ENCODE measurements at places on chromosomes 6 and 20.

DNA sequence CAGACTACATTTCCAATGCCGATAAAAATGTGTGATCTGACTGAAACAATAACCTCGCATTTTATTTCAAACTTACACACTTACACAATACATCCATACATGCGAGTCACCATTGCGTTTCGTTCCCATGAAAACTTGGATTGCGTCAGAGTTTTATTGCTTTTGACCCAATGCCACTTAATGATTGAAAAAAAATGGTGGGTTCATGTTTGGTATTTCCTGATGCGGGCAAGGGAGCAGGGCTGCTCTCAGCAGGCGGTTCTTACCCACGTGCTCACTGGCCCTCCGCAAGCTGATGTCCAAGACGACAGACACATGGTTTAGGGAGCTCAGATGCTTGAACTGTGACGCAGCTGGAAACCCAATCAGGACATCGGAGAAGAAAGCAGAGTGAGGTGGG is 281.0 kb upstream of the SULF2 start:
- H3K4me1 ChIP-seq = no peaks in the 10 kb centered on the region
- no peak overlapping the region for H3K4me3 ChIP-seq
- DNase-seq = no peak
- no peaks in the 10 kb centered on the region for H3K27me3 ChIP-seq

GRCh38 chr6:108476376-108476775 is 84.3 kb upstream of the FOXO3 start:
- no peak overlapping the region for H3K4me3 ChIP-seq
- no peaks in the 10 kb centered on the region for H3K27me3 ChIP-seq
- H3K36me3 ChIP-seq = no peaks in the 10 kb centered on the region
- no peaks in the 10 kb centered on the region for H3K4me1 ChIP-seq
- no peak overlapping the region for H3K27ac ChIP-seq
- no peak for DNase-seq

DNA sequence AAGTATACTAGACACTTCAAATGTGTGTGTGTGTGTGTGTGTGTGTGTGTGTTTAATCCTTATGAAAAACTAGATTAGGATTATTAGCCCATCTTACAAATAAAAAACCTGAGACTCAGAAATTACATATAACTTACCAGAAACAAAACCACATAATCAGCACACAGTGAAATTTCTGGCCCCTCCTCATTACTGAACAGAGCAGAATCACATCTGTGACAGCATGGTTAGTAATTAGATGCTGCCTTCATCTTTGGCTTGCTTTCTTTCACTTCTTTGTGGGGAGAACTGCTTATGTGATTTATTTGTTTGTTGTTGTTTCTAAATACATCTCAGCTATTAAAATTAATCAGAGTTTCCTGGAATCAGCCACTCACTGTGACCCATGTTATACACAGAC is 267.1 kb downstream of the TENT5A start:
- no peak overlapping the region for H3K4me3 ChIP-seq
- H3K4me1 ChIP-seq = no peaks in the 10 kb centered on the region
- H3K27me3 ChIP-seq = no peaks in the 10 kb centered on the region
- no peaks in the 10 kb centered on the region for H3K36me3 ChIP-seq

DNA sequence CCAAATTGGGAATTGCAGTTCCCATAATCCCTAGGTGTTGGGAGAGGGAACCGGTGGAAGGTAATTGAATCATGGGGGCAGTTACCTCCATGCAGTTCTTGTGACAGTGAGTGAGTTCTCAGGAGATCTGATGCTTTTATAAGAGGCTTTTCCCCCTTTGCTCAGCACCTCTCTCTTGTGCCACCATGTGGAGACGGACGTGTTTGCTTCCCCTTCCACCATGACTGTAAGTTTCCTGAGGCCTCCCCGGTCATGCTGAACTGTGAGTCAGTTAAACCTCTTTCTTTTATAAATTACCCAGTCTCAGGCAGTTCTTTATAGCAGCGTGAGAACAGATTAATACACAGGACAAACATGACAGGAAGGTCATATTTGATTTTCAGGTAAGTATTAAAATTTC is 25.3 kb upstream of the HECA start:
- no peak for DNase-seq
- H3K4me3 ChIP-seq = no peak overlapping the region
- H3K27ac ChIP-seq = no peak overlapping the region

DNA sequence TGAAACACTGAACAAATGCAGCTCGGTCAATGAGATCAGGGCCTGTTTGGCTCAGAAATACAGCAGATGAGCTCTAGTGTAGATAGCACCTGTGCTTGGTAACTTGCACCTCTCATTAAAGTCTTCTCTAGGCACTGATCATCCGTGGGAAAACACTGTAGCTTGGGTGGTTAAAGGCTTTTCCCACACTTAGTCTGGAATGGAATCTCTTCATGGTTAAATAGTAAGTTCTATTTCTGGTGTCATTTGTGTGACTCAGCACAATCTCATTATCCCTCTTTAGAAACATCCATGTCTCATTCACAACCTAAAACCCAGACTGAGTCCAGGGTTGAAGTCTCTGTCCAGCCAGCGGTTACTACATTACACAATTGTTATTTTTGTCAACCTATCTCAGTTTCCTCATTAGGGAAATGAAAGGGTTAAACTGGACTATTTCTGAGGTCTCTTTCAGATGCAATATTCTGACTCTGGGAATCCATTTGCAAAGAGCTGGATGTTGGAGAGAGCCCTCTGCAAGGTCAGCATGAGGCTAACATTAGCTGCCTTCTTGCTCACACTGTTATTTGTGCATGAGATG is 125.0 kb downstream of the ZDHHC14 start:
- H3K27me3 ChIP-seq = no peaks in the 10 kb centered on the region
- H3K4me3 ChIP-seq = no peak overlapping the region
- H3K36me3 ChIP-seq = no peaks in the 10 kb centered on the region
- no peaks in the 10 kb centered on the region for H3K4me1 ChIP-seq
- no peak overlapping the region for H3K27ac ChIP-seq

GRCh38 chr20:10093087-10093591 is 58.4 kb downstream of the ANKEF1 start:
- no peak overlapping the region for H3K4me3 ChIP-seq
- no peak overlapping the region for H3K27ac ChIP-seq
- H3K27me3 ChIP-seq = no peaks in the 10 kb centered on the region
- H3K36me3 ChIP-seq = no peaks in the 10 kb centered on the region
- DNase-seq = no peak

- H3K27ac ChIP-seq = no peak overlapping the region
- no peaks in the 10 kb centered on the region for H3K36me3 ChIP-seq
- H3K27me3 ChIP-seq = no peaks in the 10 kb centered on the region
- H3K4me3 ChIP-seq = no peak overlapping the region
Observed at GRCh38 chr6:168184701-168185100, 105.7 kb upstream of the FRMD1 start.

DNA sequence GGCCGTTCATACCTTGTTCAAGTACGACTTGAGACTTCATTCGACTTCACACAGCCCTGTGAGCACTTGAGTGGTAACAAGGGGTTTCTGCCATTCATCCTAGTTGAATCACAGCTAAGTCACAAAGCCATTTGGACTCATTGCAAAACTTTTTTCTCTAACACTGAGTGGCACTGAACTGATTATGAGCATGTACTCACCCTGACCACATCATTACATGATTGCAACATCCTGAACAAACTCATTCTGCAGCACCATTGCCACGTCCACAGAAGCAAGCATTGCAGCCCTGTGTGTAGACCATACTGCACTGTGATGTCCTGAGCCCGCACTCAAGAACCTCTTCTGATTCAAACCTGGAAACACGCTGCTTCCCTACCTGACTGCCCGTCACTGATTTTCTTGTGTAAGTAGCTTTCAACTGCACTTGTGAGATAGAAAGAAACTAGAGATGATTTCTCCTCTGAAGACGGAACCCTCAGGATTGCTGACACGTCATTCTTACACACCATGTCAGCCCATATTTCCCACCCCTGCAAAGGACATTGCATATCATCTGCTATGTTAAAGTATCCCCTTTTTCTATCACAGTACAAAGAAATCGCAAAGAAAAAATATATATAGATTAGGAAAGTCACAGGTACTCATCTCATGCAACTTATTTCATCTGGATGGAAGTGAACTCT is 81.6 kb downstream of the C6orf118 start:
- no peaks in the 10 kb centered on the region for H3K4me1 ChIP-seq
- no peak overlapping the region for H3K27ac ChIP-seq
- no peak overlapping the region for H3K4me3 ChIP-seq
- no peaks in the 10 kb centered on the region for H3K36me3 ChIP-seq
- DNase-seq = no peak

GRCh38 chr20:16535277-16535676 is 38.0 kb downstream of the KIF16B start:
- no peak overlapping the region for H3K4me3 ChIP-seq
- H3K27me3 ChIP-seq = no peaks in the 10 kb centered on the region
- no peak for DNase-seq
- H3K36me3 ChIP-seq = no peaks in the 10 kb centered on the region

DNA sequence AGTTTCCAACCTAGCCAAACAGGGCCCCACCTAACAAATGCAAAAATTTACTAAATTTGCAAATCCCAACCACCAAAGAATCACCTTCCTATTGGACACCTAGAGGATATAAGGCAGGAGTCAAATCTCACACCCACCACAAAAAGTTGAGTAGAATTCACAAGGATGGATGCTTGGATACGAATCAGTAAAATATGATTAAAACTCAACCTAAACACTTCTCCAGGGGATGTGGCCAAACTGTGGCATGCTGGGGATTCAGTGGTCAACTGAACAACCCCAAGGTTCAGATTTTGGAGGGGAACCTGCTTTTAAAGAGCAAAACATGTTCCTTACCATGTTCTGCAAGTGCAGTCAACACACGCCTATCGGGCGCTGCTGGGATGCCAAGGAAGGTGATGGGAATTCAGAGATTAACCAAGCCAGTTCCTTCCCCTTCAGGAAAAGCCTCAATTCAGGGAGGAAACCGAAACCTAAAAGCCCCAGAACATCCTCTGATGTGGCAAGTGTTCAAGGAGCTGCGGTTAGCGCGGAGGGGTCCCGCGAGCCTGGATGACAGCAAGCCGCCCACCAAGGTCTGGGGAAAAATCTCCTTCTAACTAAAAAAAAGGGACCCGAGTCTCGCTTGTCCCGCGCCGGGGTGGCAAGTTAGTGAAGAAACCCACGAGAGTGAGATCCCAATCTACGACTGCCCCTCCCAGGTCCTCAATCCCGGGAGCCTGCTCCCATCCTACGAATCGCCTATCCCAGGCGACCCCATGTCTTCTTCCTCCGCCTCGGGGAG is 902 bp downstream of the SAMHD1 start:
- H3K4me3 ChIP-seq = peak overlapping the region; percentile 97
- peak overlapping the region; percentile 95 for H3K27ac ChIP-seq

GRCh38 chr20:23000232-23000947 is 34.7 kb upstream of the SSTR4 start:
- H3K36me3 ChIP-seq = no peaks in the 10 kb centered on the region
- no peak for DNase-seq
- H3K4me3 ChIP-seq = no peak overlapping the region
- H3K4me1 ChIP-seq = no peaks in the 10 kb centered on the region
- H3K27ac ChIP-seq = no peak overlapping the region
